ENCODE measurements at places on chromosomes 11 and 22.

DNA sequence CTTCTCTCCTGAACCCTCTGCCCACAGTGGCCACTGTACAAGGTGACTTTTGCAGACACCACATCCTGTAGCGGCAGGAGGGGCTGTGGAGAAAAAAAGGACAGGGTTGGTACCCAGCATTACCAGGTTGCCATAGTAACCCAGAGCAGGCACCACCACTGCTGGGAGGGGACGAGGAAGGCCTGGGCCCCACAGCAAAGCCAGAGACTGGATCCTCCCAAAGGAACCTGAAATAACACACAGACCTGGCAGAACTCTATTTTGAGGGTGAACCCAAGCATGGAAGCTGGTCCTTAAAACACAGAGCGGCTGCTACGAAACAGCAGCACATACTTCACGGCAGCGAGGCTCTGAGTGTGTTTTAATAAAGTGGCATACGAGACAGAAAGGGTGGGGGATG is 380.6 kb downstream of the CTTN start:
- no peak for DNase-seq

GRCh38 chr11:47104261-47104950 is 72.3 kb downstream of the ARFGAP2 start:
- DNase-seq = no peak

DNA sequence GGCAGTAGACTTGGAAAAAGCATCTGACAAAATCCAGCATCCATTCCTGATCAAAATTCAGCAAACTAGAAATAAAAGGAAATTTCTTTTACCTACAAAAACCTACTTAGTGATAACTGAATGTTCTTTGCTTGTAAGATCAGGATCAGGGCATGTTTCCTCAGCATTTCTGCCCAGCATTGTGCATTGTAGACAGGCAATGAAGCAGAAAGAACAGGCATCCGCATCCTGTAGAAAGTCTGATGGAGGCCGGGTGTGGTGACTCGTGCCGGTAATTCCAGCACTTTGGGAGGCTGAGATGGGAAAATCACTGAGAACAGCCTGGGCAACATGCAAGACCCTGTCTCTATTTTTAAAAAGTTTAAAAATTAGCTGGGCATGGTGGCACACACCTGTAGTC is 32.5 kb upstream of the PANX2 start:
- DNase-seq = no peak

DNA sequence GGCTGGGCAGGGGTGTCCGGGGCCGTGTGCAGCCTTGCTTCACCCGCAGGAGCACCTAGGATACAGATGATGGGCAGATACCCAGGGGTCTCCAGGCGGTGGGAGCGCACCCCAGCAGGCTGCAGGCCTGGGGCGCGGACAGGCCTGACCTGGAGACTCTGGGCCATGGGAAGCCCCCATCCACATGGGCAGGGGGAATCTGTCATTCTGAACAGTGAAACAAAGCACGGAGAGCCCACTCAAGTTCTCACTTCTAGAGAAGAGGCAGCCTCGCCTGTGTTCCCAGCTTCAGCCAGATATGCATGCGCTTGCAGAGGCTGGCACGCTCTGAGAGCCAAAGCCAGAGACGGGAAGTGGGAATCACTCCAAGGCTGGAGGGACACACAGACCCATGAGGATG is 333.1 kb downstream of the BRD1 start:
- no peak for DNase-seq

DNA sequence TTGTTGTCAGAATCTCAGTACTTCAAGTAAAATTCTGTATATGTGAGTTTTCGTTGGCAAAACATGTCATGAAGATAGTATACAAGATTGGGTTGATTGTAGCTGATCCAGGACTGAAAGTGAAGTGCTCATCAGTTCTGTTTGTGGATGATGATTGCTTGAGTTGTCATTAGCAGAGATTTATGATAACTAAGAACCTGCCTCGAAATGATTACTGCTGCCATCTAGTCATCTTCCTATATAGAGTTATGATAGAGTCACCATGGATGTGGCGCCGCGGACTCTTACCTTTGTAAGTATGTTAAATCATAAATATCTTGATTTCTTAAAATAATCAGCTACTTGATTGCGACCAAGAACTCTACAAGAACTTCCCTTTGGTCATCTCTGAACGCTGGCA is 27.9 kb upstream of the MYO18B start:
- DNase-seq = no peak

DNA sequence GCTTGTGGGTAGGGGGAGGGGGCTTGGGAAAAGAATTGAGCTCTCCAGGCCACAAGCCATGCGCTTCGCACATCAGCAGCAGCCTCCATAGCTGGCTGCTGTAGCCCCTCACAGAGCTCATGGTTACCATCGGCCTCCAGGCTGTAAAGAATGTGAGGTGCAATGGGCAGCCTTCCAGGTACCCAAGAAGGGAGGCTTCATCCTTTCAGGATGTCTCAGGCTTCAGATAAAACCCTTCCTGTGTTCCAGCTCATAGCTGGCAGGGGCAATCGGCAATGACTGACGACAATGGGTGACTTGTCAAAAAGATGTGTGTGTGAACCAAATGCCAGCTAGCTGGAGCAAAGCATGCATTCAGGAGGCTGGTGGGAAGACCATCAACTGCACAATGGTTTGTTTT is 102.0 kb downstream of the TIMP3 start:
- DNase-seq = no peak

DNA sequence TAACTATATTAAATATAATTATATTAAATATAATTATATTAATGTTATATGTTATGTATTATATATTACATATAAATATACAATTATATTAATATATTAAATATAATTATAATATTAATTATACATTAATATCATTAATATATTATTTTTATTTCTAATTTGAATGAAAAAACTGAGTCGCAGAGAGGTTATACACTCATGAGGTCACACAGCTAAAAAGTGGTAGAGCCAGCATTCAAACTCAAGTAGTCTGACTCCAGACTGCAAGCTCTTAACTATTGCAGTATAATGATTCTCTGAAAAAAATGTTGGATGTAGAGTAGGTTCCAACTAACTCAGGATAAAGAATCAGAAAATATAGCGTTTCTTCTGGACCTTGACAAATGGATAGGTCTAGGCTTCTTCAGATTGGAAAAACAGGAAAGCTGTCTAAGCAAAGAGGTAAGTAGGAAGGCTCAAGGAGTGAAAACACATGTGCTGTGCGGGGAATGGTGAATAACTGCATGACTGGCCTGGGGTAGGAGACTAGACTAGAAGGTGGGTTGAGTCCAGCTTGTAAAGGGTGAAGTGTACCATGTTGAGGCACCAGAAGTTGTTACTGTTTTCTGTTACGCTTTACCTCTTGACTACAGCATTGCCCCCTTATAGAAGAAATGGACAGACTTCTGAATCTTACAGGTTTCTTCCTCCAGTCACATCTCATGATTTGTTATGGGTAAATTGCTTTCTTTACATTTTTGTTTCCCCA is 80.3 kb downstream of the TRIM44 start:
- DNase-seq = no peak

DNA sequence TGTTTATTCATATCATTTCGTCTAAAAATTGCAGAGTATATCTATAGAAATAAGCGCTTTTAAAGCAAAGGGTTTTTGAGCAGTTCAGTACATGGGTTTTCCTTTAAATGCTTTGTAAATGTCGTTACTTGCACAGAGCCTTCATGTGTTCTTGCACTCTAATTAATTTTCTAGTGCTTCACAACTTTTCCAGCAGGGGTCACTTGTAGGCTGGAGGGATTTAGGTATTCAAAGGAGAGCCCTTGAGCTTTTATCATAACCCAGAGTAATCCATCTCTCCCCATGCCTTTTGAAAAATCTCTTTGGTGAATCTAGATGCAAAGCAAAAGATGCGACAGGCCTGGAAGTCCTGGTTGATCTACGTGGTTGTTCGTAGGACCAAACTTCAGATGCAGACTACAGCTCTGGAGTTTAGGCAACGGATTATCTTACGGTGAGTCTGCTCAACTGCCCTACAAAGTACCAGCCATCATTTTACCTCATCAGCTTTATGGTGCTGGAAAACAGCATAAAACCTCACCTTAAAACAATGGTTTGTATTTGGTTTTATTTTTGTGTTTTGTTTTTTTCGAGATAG is 60.4 kb downstream of the SFI1 start:
- no peak for DNase-seq

- no peak for DNase-seq
Observed at GRCh38 chr11:68962527-68963250, 18.1 kb downstream of the MRGPRD start.

GRCh38 chr11:95698676-95699557 is 90.7 kb downstream of the FAM76B start:
- DNase-seq = peak; percentile 54

GRCh38 chr22:47210686-47211085 is 448.2 kb downstream of the TBC1D22A start:
- DNase-seq = no peak

GRCh38 chr11:45662665-45663485 is 2.5 kb downstream of the CHST1 start:
- DNase-seq = peak; percentile 56

- no peak for DNase-seq
Observed at GRCh38 chr11:130638033-130638432, 189.6 kb downstream of the ADAMTS15 start.

GRCh38 chr11:121563003-121563402 is 110.2 kb upstream of the SORL1-AS1 start:
- DNase-seq = no peak

- no peak for DNase-seq
Observed at GRCh38 chr22:44289414-44290171, 23.2 kb downstream of the SHISAL1 start.

DNA sequence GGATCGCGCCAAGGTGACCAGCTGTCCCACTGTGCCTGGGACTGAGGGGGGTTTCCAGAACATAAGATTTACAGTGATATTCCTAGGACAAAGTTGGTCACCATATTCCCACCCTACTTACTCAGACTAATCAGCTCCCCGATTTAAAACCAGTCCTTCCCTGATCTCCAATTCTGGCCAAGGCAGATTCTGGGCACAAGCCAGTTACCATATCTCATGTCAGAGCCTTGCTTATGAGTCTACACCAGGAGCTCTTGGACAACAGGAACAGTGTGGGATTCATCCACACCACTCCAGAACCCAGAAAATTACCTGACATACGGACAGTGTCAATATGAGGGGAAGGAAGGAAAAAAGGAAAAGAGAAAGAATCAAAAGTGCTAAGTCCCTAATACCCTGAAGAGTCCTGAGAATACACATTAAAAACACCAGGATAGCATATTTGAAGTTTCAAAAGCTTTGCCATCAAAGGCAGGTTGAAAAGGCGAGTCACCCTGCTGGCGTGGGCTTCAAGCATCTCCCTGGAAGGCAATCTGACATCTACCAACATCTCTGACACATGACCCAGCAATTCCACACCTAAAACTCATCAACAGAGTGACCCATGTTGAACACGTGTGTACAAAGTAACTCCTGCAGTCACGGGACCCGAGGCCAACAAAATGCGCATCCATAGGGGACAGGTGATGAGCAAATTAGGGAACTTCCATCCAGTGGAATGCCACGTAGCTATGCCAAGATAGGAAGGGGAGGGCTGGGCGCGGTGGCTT is 8.0 kb upstream of the IL2RB start:
- DNase-seq = no peak

- no peak for DNase-seq
Observed at GRCh38 chr11:70078095-70078780, at the start of gene ANO1. TSS of gene ANO1 (plus strand) at chr11:70078317. CDS start at chr11:70078607, 290 bp downstream.

GRCh38 chr11:112388496-112388895 is 127.8 kb upstream of the PLET1 start:
- no peak for DNase-seq

DNA sequence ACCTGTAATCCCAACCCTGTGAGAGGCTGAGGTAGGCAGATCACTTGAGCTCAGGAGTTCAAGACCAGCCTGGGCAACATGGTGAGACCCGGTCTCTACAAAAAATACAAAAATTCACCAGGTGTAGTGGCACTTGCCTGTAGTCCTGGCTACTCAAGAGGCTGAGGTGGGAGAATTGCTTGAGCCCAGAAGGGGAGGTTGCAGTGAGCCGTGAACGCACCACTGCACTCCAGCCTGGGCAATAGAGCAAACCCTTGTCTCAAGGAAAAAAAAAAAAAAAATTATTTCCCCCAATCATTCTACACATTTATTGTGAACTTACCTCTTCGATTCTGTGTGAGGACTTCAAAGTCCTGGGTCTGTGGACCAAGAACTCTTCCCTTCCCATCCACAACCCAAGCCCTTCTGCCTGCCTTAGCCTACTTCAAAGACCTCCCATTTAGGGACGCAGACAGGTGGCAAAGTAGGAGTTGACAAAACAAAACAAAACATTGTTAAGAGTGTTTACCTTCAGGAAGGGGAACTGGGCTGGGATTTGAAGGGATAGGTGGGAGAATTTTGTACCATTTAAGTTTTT is 3.8 kb upstream of the WEE1 start:
- no peak for DNase-seq

DNA sequence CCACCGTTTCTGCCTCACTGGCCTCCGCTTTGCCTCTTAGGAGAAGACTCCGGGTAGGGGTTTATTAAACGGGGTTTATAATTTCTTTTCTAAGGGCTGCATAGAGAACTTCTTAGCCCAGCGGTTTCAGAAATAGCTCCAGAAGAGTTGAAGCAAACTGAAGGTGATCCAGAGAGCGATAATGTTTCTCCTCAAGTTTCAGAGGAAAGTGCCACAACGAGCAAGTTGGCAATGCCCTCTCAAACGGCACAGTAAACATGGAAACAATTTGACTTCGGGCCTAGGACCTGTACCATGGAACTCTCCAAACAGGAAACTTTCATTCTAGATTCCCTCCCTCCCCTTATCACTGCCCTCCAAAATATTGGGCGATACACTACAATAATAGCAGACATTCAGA is 1.0 kb downstream of the ADSL start:
- no peak for DNase-seq

DNA sequence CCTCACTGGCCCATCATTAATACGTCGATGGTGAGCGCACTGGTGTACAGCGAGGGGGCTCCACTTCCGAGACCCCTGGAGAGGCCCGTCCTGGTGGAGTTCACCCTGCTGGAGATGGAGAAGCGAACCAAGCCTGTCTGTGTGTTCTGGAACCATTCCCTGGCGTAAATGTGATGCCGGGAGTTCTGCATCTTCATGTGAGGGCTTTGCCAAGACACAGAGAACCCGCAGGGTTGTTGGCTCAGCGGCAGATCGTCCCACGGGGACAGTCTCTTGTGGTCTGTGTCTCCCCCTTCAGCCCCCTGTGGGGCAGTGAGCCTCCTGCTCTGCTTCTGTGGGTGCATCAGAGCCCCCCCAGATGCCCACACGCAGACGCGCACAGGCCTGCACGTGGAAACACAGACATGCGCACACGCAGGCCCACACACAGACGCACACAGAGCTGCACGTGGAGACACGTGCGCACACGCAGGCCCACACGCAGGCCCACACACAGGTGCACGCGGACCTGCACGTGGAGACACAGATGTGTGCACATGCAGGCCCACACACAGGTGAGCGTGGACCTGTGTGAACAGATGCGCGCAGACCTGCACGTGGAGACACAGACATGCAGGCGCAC is 55.8 kb upstream of the PRODH start:
- no peak for DNase-seq

DNA sequence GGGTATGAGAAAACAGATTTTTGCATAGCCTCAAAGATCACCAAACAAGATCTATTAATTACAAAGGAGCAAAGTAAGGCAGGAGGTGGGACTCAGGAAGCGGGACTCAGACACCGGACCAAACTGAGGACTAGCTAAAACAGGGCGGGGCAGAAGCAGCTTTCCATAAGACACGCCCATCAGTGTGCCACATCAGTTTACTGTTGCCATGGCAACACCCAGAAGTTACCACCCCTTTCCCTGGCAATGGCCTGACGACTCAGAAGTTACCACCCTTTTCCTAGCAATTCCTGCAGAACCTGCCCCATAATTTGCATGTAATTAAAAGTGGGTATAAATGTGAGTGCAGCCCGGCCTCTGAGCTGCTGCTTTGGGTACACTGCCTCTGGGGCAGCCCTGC is 173.9 kb downstream of the SHANK2 start:
- no peak for DNase-seq
